ENCODE measurements at places on chromosomes 3 and 15. TPM values are rescaled to one million over a fixed set of nuclear protein-coding genes. Genes with fewer than 3 reads are reported as not detected.
A peak's percentile ranks its signal among the peaks of the same experiment; 100 is the strongest.

DNA sequence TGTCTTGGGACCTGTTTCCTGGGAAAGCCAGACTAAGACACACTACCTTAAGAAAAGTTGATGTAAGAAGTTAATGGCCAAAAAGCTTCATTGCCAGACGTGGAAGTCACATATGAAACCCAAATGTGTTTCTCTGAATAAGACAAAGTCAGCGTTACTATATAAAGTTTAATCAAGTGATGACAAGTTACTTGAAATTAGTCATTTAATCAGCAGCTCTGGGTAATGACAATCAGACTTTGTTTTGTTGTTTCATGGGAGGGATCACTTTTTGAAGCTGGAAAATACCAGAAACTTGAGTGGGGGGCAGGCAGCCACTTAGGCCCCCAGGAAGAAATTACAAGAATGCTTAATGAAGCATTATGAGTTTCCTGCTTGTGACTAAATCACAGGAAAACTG, 218.6 kb downstream of the PTPRG start:
- no peak for DNase-seq

DNA sequence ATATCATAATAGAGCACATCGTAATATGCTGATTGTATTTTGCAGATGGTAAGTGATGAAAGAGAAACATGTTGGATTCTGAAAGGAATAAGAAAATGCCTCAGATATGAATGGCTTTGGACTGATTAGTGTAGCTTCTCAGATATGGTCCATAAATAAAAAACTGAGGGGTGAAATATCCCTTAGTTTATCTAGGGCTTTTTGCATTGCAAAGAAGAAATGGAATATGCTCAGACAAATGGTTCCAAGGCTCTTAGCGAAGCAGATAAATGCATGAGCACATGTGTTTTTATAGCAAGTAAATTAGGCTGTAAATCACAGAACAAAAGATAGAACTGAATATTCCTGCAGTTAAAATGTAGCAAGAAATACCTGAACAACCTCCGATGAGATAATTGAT, 820.9 kb upstream of the GRM7 start:
- no peak for DNase-seq

DNA sequence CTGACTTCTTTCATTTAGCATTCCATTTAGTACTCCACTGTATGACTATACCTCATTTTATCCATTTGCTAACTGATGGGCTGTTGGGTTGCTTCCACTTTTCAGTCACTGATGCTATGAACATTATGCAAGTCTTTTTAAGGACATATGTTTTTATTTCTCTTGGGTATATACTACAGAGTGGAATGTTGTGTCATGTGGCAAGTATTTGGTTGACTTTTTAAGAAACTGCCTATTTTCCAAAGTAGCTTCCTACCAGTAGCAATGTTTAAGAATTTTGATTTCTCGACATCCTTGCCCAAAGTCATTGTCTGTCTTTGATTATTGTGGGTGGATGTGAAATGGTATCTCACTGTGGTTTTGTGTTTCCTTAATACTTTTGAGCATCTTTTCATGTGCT, 110.1 kb upstream of the TPM1 start:
- DNase-seq, result no peak

DNA sequence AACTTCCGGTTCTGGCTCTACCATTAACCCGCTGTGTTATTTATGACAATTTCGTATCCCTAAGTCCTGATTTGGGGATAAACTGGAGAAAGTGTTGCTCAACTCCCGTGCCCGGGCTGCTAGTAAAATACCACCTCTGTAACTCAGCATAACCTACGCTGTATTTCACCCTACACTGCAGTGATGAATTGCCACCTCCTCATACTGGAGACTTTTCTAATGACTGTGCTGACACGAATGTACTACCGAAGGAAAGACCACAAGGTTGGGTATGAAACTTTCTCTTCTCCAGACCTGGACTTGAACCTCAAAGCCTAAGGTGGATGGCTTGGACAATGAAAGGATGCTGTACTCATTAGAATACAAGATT, 16.5 kb downstream of the SLC51A start:
- no peak for DNase-seq

GRCh38 chr15:40892447-40893012, 1.7 kb upstream of the VPS18 start:
- DNase-seq, result no peak

DNA sequence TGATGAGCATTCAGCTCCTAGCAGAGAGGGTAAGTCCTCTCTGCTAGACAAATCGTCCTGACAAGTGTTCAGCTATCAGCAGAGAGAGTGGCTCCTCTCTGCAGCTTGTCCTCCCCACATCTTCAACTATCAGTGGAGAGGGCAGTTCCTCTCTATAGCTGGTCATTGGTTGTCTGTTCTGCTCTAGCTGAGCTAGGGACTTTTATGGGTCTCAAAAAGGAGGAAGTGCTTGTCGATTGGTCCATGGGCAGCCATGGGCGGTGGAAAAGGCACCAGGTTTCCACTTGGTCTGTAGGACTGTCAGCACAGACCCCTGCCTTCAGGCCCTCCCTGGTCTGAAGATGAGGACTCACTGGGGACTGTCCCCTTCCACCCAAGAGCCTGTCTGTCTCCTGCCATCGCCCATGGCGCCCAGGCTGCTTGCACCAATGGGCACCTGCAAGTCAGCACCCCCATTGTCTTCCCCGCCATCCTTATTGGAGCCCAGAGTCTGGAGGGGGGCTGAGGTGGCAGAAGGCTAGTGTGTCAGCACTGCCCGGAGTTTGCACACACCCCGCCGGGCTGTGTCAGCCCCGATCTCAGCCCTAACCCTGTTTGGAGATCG, 264.7 kb downstream of the ZBBX start:
- no peak for DNase-seq

DNA sequence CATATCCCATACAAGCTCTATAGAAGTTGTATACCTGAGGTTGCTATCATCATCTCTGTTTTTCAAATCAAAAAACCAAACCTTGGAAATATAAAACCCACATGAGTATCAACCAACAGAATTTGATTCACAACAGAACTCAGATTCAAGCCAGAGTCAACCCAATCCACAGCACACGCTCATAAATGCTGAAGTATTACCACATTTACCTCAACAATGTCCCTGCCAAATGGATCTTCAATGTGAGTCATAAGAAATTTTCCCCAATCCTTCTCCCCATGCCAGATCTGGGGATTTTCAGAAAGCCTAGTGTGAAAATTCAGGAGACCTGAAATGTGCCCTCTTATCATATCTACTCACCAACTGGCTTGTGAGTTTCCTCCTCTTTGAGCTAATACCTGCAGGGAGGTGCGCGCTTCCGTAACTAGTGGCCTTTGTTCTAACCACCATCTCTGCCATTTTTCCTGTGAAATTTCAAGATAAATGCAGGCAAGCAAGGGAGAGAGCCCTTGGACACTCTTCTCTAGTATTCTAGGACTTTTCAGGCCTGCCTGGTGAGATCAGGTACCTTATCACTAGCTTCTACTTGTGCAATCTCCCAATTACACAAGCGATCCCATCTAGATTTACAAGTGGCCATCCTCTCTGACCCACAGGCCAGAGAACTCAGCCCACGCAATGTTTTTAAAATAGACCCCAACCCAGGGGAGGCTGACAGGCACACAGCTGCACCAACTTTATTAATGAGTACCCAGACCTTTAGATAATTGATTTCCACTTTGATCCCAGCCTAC, 1076.9 kb upstream of the CFAP20DC start:
- no peak for DNase-seq

DNA sequence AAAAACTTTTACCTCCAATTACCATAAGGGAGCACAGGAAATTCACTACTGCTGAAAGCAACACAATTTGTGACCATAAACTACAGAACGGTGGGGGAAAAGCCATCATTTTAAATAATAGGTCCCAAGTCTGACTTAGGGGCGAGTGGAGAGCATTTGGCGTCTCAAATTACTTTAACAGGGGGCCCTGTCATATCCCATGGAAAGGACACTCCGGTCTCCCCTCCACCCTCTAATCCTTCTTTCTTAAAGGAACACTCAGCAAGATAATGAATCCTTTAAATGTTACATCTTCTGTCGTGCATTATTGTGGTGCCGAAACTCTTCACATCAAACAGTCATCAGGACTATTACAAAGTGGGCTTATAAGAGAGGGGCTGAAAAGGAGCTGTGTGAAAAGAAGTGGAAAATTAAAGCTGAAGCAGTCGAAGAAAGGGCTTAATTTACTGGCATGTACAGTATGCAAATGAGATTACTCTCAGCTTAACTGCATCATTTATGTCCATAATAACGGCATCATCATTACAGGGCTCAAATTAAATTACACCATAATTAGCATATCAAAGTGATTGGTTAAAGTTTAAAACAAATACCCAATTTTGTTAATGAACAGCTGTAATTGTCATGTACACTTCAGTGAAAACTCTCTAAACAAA, 342.2 kb downstream of the FOXP1 start:
- no peak for DNase-seq

DNA sequence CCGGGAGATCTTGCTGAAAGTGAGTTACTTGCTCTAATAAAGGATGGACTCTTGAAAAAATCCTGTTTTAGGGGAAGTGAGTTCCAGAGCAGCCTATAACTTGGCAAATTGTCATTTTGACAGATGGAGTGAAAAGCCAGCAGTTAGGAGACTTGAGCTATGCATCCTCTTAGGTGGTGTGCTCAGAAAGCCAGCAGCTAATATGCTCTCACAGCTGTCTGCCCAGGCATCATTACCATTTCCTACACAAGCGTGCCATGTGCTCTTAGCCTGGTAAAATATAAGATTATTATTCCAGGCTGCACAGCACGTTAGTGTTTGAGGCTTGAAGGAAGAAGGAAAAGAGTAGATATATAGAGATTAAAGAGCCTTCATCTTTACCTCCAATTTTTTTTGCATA, 151.0 kb downstream of the CHL1 start:
- DNase-seq, result no peak

GRCh38 chr3:141940194-141940776, 63.8 kb downstream of the ATP1B3 start:
- DNase-seq, result peak; percentile 10

The PAQR5 gene
- 10.1 TPM for total RNA-seq

The SCG3 gene
- not detected for total RNA-seq

The SCAANT1 gene
- total RNA-seq, result not detected

The RARB gene
- total RNA-seq, result 2.0 TPM

The TNNC1 gene
- 0.51 TPM for total RNA-seq
